Daoy (cell line): ENCODE measurements at places on chromosomes 16 and 17. TPM values are rescaled to one million over a fixed set of nuclear protein-coding genes. Genes with fewer than 3 reads are reported as not detected.

GRCh38 chr16:62475573-62475972 lies 439.3 kb upstream of the CDH8 start:
- DNase-seq, result no peak

DNA sequence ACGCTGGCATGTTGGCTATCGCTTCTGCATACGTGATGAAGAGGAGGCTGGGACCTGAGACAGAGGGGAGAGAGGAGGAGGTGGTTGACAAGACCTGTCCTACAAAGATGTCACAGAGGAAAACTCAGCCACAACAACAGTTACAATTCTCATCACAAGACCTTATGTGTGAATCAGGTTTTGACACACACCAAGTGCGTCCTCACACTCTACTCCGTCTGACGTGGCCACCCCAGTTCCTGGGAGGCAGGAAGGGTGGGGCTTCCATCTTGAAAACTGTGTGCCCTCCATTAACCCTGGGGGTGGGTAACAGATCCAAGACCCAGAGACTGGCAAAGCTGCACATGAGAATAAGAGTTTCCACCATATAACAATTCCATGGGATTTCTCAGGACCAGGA lies 24.1 kb downstream of the SLC6A4 start:
- DNase-seq, result no peak

DNA sequence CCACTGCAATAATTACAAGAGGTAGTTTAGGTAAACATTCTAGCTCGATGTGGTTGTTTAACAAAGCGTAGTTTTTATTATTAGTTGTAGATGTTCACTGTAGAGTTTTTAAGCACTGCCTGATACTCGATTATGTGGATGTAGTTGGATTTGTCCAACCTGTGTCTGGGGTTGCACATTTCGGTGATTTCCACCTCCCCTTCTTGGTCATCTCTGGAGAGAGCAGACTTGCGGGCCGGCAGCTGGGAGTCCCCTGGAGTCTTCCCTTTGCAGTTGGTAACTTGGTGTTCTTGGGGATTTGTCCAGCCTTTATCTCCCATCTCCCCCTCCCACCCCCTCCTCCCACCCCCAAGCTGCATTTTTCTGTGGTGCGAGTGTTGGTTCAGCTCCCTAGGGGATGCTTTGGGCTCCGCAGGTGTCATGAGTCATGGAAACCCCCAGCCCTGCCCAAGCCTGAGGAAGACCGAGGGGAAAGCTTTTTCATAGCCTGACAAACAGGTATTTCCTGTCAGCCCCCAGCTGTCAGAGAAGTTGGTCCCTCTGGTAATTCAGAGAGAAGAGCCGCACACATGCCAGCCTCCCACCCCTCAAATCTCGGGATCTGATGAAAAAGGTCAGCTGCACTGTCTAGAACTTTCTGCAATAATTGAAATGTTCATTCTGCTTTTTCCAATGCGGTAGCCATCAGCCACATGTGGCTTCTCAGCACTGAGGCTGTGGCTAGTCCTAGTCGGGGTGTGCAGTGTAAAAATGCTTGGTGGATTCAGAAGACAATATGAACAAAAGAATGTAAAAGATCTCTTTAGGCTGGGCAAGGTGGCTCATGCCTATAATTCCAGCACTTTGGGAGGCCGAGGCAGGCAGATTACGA lies 50.3 kb downstream of the KSR1 start:
- DNase-seq, result peak; percentile 89

GRCh38 chr17:41462705-41463104 lies 4.5 kb downstream of the KRT32 start:
- no peak for DNase-seq

- DNase-seq, result peak; percentile 51
These were observed 142.3 kb downstream of the ZFHX3 start for GRCh38 chr16:72905581-72905980.

DNA sequence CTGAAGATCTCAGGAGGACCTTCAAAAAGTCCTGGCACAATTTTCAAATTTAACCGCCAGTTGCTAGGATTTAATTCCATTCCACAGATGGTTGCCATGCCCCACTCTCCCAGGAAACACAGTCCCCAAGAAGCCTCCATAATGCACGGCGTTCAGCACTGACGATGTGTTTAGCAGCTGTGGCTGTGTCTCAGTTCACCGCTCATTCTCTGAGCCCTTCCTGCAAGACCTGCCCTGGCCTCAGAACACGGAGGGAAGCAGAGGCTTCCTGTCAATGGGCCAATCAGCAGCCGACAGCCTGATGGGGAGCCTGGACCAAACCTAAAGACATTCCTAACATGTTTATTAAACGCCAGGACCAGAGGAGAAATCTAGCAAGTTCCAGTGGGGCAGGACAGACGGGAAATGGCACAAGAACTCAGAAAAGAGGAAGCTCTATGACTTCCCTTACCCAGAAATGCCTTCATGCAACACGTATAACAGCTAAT lies 4.9 kb downstream of the MYLK3 start:
- no peak for DNase-seq

GRCh38 chr17:74212209-74212912 lies 1.0 kb upstream of the TTYH2 start:
- DNase-seq, result peak; percentile 67

DNA sequence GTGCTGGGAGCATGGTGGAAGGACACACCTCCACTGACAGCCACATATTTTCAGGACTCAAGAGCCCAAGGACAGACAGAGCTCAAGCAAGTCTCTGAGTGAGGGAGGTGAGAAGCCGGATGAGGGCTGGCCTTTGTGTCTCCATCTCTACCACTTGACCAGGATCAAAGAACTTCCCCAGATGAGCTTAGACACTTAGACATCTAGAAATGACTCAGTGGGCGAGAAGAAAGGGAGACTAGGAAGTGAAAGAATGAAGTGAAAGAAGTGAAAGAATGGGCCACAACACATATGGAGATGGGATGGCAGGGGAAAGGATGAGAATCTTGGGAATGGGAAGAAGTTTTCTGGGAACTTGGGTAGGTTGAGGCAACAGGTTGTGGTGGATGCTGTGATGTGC lies 274.9 kb upstream of the CCL2 start:
- no peak for DNase-seq

DNA sequence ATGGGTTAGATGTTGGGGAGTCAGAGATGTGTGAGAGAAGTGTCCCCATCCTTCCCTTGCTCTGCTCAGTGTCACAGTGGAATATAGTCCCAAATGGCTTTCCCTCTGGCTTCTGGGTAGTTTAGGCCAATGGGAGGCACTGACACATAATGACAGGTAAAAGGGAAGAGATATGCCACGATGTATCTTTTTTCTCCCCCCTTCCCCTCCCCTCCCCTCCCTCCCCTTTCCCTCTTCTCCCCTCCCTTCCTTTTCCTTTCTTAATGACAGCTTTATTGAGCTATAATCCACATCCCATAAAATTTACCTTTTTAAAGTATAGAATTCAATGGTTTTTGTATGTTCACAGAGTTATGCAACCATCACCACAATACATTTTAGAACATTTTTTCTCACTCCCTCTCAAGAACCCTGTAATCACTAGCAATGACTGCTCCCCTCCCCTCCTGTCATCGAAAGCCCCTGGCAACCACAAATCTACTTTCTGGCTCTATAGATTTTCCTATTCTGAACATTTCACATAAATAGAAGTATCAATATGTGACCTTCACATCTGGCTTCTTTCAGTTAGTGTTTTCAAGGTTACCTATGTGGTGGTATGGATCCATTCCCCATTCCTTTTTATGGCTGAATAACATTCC lies 617 bp upstream of the CCR7 start:
- no peak for DNase-seq

DNA sequence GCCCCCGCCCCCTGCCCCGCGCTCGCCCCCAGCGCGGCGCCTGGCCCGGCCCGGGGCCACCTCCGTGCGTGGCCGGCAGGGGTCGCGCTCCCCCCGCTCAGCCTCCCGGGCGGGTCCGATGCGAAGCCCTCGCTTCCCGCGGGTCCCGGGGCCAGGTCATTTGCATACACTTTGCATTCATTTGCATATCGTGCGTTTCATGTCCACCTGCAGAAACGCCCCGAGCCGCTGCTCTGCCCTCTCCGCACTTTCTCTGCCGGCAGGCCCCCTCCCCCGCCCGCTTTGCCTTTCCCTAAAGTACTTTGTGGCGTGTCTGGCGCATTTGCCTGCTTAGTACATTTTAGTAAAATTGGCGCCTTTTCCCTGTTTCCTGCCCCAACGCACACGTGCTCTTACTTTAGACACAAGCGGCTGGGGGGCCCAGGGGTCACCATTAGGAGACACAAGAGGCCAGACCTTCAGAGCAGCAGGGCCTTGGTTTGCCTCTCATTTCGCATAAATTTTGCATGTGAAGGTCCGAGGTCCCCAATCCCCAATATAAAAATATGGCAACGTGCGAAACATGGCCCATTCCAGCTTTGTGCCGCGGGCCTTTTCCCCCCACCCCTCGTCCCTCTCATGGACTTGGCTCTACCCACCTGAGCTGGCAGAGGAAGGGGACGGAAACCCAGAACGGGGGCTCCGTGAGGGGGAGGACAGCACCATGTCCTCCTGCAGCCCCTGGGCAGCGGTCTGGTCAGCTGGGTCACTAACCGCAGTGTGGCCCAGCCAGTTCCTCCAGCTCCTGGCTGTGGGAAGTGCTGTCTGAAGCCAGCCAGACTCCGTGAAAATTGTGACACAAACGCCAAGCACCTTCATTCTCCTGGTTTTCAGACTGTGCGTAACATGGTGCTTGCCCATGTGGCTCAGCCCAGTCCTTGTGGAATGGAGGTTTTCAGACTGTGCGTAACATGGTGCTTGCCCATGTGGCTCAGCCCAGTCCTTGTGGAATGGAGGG lies 34.8 kb downstream of the CBFA2T3 start:
- peak; percentile 53 for DNase-seq

DNA sequence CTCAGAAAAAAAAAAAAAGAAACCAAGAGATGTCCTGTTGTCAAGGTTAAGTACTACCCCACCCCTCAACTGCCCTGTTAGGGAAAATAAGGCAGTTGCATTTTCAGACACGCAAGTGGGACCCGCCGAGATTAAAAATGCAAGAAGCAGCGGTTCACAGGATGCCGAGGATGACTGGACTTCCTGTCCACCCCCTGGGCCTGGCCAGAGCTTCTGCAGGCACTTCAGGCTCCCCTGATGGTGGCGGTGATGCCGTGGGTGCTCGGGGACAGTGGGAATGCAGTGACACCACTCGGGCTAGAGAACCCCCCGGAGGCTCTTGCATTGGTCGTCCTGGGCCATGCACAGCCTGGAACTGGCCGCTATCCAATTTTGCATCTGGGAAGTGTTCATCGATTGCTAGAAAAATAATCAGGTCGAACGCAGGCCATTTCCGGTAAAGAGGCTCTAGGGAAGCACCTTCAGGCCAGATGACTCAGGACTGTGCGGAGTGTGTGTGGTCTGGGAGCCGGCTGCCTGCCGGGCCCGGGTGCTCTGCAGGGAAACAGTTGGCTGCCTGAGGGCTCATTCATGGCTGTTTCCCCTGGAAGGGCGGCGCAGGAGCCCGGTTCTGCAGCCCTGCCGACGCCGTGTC lies 13.4 kb upstream of the CRISPLD2 start:
- DNase-seq, result peak; percentile 92

GRCh38 chr16:19781226-19781625 lies 63.2 kb downstream of the IQCK start:
- no peak for DNase-seq

DNA sequence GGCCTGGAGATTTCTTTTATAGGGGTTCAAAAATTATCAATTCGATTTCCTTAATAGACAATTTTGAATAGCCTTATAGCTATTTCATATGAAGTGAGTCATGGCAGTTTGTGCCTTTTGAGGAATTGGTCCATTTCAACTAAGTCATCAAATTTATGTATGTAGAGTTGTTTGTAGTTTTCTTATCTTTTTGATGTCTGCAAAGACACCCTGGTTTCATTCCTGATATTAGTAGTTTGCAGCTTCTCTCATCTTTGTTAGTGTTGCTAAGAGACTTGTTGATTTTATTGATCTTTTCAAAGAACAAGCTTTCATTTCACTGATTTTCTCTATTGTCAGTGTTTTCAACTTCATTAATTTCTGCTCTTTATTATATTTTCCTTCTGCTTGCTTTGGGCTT lies 44.2 kb downstream of the N4BP1 start:
- DNase-seq, result no peak

DNA sequence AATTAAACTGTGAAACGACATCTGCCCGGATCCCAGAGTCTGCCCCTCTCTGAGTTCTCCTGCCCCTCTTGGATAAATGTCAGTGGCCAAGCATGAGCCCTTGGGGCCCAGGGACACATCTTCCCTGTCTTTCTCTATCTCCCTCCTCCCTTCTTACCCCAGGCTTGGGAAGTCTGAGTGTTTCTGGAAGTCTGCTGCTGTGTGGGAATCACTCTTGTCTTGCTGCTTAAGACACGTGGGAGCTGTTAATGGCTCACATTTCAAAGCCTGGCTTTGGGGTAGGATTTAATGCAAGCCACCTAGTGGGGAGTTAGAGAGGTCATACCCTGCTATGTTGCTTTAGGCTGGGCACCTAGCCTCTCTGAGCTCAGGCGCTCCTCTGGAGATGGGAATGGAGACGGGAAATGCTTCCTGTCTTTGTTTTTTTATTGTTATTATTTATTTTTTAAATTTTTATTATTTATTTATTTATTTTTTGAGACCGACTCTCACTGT lies 218.5 kb upstream of the CIBAR2 start:
- peak; percentile 81 for DNase-seq

- peak; percentile 35 for DNase-seq
These were observed 890 bp upstream of the CLDN7 start for GRCh38 chr17:7262935-7263800.

GRCh38 chr17:796609-797008 lies 14.5 kb downstream of the MRM3 start:
- DNase-seq, result no peak

GRCh38 chr17:7883781-7884386 lies 4.7 kb upstream of the CHD3 start:
- DNase-seq, result no peak

- no peak for DNase-seq
These were observed 2.5 kb downstream of the EIF1 start for GRCh38 chr17:41691031-41691777.

- no peak for DNase-seq
These were observed 7.8 kb downstream of the CDRT15 start for GRCh38 chr17:14228903-14229302.

DNA sequence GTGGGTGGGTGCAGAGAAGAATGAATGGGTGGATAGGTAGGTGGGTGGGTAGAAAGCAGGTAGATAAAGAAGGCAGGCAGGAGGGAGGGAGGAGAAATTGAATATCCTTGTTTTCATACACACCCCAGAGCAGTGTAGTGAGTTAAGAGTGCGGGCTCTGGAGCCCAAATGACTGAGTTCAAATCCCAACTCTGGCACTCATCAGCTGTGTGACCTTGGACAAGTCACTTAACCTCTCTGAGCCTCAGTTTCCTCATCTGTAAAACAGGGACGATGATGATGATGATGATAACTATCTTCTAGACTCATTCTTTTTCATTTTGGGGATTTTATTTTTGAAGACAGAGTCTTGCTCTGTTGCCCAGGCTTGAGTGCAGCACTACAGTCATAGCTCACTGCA lies 2.0 kb upstream of the IL21R start:
- no peak for DNase-seq

SOCS1 gene
- total RNA-seq, result 1.7 and 2.1 TPM in 2 replicates

PRR29 gene
- total RNA-seq, result 0.17 and 1.1 TPM in 2 replicates

TMIGD1 gene
- total RNA-seq, result not detected in 2 replicates

GCGR gene
- total RNA-seq, result not detected in 2 replicates

WDR90 gene
- 11.7 and 20.9 TPM in 2 replicates for total RNA-seq
